ENCODE measurements at places on chromosomes 7 and 10.

DNA sequence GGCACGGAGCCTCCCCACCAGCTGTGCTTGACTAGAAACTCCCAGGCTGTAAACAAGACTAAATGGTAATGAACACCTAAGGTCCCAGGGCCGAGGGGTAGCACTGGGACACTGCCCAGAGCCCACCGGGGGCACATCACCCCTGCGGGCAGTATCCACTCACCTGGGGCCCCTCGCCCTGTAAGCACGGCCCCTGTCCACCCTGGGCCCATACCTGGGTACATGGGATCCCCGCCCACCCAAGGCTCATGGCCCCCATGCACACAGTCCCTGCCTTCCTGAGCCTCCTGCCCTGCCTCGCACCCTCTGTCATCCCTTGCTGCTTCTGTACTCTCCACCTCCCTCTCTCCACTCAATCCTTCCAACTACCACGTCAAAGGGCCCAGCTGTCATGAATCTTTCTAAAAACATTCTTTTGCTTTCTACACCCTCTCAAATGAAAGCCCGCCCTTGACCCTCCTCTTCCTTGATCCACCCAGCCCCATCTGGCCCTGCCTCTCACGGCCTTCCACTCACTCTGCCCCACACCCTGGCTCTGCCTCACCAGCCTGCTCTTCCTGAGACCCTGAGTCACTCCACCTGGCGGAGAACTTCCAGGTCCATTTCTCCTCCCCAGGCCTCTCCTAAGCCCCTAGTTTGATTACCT is 173.1 kb downstream of the PARD3 start:
- DNase-seq: no peak

GRCh38 chr10:129939416-129940275 is 24.4 kb downstream of the EBF3 start:
- peak; percentile 68 for DNase-seq

GRCh38 chr7:142790056-142790455 is 19.3 kb downstream of the PRSS2 start:
- no peak for DNase-seq

- no peak for DNase-seq
Measured at GRCh38 chr10:80509108-80509402, 28.6 kb upstream of the SH2D4B start.

- DNase-seq: peak; percentile 69
Measured at GRCh38 chr10:131264110-131264788, 47.3 kb downstream of the TCERG1L start.

- DNase-seq: no peak
Measured at GRCh38 chr10:103896225-103896624, 21.8 kb downstream of the STN1 start.

DNA sequence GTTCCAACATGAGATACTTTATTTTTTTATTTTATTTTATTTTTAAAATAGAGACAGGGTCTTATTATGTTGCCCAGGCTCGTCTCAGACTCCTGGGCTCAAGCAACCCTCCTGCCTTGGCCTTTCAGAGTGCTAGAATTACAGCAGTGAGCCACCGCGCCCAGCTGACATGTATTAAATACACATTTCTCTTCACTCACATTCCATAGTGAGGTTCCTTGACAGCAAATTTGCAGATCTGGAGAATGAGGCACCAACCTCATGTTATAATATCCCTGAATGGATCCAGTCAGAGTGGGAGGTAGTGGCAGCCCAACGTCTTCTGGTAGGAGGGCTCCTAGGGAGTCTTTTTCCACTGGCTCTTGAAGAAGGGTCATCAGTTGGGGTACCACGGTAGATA is 46.1 kb downstream of the OGDH start:
- DNase-seq: peak; percentile 2

GRCh38 chr10:111656066-111656465 is 527.5 kb downstream of the GPAM start:
- DNase-seq: no peak

GRCh38 chr7:112743811-112744210 is 46.4 kb downstream of the TMEM168 start:
- no peak for DNase-seq

DNA sequence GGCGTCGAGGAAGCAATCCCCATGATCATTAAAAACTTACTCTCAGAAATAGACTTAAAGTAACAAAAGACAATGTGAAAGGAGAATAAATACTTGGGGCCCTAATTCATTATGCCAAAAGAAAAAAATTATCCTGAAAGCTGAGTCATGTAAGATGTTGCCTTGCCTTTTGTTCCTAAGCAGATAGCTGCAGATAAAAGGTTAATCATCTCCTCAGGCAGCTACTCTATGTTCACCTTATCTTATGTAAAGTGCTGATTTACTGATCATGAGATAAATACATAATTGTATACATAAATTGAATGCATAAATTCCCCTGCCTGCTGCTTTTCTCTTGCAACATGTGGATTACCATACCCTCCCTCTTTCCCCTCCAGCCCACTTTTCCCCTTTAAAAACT is 28.1 kb upstream of the CREB3L2 start:
- DNase-seq: no peak

GRCh38 chr10:13674645-13675588 is 88.2 kb downstream of the PRPF18 start:
- no peak for DNase-seq

DNA sequence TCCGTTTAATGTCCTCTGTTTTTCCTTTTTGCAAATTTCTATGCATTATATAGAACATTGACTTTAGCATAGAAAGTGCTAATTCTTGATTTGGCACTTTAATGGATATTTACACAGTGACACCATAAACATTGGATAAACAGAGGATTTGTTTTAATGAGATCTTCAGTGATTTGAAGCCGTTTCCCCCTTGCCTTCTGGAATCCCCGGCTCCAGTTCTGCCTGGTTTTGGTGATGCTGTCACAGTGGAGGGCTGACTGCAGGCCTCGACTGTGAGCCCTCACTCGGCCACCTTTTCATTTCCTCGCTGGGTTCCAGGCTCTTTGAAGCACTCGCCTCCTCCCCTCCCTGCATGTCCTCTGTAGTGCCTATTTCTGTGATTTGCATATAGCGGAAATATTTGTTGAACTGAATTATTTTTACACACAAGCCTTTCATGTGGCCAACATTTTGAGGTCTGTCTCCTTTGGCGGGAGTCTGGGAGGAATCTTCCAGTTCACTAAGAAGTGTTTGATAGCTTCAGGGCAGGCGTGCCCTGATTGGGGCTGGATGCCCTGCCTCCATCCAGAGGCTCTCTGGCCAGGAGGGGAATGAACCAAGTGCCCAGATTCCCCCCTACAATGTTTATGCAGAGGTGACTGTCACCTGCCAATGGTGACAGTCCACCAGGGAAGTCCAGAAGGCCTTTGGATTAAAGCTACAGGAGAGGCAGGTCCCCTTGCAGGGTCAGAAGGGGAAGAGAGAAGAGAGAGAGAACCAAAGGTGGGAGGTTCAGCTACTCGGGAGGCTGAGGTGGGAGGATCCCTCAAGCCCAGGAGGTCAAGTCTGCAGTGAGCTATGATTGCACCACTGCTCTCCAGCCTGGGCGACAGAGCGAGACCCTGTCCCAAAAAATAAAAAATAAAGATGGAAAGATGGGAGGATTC is 67.5 kb downstream of the CUX1 start:
- DNase-seq: no peak

DNA sequence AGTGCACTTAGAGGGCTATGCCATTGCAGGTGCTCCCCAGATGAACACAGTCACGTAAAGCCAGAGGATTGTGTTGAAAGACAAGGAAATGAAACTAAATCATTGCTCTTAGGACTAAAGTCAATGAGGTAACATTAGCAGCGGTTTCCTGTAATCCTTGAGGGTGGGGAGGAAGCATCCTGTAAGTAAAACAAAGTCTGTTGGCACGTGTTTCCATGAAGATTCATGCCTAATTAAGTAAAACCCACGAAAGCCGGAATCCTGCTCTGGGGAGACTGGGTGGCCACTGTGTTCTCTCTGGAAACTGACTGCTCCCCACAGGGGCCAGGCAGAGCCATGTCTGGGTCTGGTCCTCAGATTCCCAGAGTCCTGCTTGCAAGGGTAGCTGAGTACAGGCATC is 18.3 kb downstream of the STEAP1B start:
- DNase-seq: no peak

DNA sequence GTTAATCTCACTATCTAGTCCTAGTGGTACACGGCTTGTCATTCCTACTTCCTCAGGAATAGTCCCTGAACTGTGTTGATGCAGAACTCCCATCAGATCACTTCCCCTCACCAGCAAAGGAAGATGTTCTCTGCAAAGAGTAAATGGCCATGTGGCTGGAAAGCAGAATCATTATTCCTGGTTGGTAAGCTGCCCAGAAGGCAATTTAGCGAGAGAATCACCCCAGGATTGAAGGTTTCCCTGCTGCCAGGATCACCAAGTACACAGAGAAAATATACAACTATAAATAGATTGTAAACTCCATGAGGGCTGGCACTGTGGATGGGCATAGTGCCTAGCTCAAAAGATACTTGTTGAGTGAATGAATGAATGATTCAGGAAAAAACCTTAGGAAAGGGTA is 115.0 kb downstream of the GFRA1 start:
- no peak for DNase-seq

DNA sequence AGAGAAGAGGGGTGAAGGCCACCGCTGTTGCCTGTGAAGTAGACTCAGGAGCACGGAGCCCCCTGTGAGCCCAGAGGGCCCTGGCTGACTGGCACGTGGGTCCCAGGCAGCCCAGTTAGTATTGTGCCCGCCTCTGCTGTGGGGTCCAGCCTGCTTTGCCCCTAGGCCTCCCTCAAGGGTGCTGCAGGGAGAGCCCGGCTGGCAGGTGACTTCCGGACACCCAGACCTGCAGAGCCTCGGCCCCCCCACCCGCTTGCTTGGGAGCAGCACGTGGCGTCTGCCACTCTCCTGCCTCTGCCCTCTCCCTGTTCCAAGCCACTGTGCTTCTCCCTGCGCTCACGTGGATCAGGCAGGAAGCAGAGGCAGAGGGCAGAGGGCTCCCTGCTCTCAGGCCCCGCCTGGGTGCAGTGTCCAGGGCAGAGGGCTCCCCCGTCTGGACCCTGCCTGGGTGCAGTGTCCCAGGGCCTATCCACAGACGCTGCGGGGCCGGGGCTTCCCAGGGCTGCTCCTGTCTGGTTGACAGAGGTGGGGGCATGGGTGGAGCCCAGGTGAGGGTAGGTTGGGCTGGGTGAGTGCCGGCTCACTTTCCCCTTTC is 88.4 kb downstream of the DNAJB6 start:
- DNase-seq: no peak

- DNase-seq: no peak
Measured at GRCh38 chr7:117859246-117859812, 13.9 kb downstream of the CTTNBP2 start.

DNA sequence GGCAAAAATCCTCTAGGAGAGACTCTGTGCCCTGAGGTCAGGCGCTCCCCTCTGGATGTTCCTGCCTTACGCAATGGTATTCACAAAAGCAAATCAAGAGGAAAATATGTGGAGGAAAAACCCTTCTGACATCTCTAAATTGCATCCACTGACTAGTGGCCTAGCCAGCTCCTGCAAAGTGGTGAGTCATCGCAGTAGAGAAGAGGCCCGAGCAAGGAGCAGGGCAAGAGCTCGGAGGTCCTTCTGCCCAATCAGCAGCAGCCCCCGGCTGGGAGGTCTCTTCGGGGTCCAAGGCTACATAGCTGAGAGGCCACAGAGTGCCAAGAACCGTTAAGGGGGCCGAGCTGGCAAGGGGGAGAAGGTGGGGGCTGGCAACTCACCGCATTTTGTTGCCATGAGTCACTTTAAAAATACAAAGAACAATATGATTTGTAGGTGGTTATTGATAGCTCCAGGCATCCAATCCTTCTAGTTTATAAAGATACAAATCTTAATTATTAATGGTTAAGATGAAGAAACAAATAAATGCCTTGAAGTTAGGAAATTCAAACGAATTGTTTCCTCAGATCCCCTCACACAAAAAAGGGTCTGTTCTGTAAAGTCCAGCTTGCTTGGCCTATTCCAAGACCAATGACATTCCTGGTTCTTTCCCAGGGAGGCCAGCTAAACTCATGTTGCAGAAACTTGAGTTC is 161.6 kb downstream of the PKD1L1 start:
- DNase-seq: no peak

- DNase-seq: no peak
Measured at GRCh38 chr7:153087498-153087897, 327.9 kb downstream of the ACTR3B start.

DNA sequence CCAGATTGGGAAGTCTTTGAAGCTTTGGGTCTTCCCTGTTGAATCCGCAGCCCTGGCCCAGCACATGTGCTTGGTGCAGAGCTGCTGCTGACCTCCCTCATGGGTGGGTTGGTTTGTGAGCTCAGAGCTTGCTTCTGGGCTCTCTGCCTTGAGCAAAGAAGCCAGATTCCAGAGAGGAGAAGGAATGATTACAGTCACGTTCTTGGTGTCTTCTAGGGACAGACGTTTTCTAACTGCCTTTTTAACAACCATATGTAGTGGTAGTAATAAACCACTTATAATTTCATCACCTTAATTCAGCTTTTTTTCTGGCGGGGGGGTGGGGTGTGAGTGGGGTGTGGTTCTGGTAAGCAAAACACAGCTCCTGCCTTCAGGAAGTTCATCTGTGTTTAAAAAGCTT is 39.5 kb downstream of the LRMDA start:
- DNase-seq: no peak

- no peak for DNase-seq
Measured at GRCh38 chr10:59878915-59879314, 27.4 kb downstream of the CCDC6 start.

GRCh38 chr7:39317107-39317506 is 249.1 kb upstream of the YAE1 start:
- DNase-seq: no peak

DNA sequence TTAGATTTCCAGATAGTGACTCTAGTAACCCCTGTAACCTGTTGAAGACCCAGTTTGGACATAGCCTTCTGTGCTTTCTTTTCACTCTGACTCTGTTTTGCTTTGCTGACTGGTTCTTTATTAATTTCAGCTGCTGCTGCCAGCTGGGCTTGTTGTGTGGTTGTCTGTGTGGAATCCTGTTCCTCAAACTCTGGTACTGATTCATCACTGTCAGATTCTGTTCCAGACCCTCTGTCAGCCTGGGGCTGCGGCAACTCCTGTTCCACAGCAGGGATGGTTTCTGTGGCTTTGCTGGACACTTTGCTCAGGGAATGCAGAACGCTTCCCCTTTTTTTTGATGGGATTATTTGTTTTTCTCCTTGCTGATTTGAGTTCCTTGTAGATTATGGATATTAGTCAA is 104.9 kb downstream of the SEC23IP start:
- DNase-seq: no peak

DNA sequence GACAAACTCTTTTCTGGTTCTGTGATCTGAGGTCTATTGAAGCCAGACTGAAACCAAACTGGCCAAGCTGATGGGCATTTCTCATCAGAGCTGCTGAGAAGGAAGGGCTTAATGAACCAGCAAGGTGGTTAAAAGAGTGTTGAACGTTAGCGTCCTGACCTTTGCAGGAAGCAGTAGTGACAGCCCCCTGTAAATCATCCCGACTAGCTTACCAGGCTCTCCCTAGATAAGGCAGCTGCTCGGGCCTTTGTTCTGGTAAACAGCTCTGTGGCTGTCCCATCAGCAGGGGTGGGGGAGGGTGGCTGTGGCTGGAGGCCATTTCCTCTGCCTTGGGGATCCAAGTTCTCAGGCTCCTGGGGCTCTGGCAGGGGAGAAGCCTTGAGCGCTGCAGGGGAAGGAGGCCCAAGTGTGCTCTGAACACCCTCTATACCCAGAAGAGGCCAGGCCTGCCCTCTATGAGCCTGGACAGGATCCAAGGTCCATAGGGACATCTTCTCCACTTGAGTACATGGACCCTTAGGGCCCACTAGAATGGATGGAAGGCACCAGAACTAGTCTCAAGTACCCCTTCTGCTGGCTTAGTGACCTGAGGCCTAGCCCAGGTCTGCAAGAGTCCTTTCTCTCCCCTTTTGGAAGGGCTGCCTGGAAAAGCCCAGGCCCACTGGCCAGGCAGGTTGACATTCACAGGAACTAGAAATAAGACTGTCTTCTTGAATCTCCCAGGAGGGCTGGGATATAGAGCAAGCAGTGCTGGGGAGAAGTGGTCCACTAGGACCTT is 134.6 kb downstream of the ARHGAP22 start:
- peak; percentile 64 for DNase-seq

All from mesenteric fat pad (tissue), 1 donor.